ENCODE measurements at places on chromosomes 5 and 9. TPM values are rescaled to one million over a fixed set of nuclear protein-coding genes. Genes with fewer than 3 reads are reported as not detected.

Gene PCDHGB3
- total RNA-seq: 6.8 TPM

Gene COQ4
- 35.7 TPM for total RNA-seq

Gene BARHL1
- total RNA-seq: not detected

Gene GRM6
- under 0.01 TPM for total RNA-seq

Gene C6
- total RNA-seq: not detected

Gene EMB
- total RNA-seq: 6.8 TPM

Gene PCDHGC5
- total RNA-seq: 4.7 TPM

Gene ELAVL2
- under 0.01 TPM for total RNA-seq

Gene SV2C
- not detected for total RNA-seq

Gene KIF24
- total RNA-seq: 0.97 TPM

Gene GPRIN1
- 3.9 TPM for total RNA-seq

Gene FAM193B
- 32.9 TPM for total RNA-seq

Gene ADAMTSL1
- 123 TPM for total RNA-seq

Gene WDR38
- total RNA-seq: not detected

Gene TOMM5
- 40.2 TPM for total RNA-seq

Gene HTR4
- total RNA-seq: not detected

Gene RNF180
- total RNA-seq: 5.7 TPM

Gene THOC3
- total RNA-seq: 10.4 TPM

Gene GARNL3
- 2.9 TPM for total RNA-seq

Gene DMRT2
- total RNA-seq: 0.16 TPM

Gene ITGA2
- total RNA-seq: 6.3 TPM

Gene LIX1
- not detected for total RNA-seq

Gene BTNL3
- total RNA-seq: not detected

Gene MRPS27
- total RNA-seq: 91.0 TPM

Gene ZBED3
- 3.1 TPM for total RNA-seq

Gene SYK
- not detected for total RNA-seq

Gene AGTPBP1
- total RNA-seq: 28.2 TPM

Gene ACOT12
- total RNA-seq: not detected

Gene SARDH
- 1.9 TPM for total RNA-seq

Gene KIF20A
- total RNA-seq: 16.3 TPM

Gene TAF11L5
- not detected for total RNA-seq

Gene PCDHA4
- total RNA-seq: 1.1 TPM

Gene IFNK
- not detected for total RNA-seq

Gene ANKH
- 18.5 TPM for total RNA-seq

Gene FOXD4L6
- not detected for total RNA-seq

Gene AP3B1
- total RNA-seq: 61.1 TPM

Gene UBE2QL1
- under 0.01 TPM for total RNA-seq

Gene OR1J2
- 0.24 TPM for total RNA-seq

Gene F2RL2
- 15.9 TPM for total RNA-seq

Gene CAMSAP1
- total RNA-seq: 19.0 TPM

Gene GPX3
- total RNA-seq: 31.2 TPM

Gene NEUROG1
- total RNA-seq: not detected

Gene CNTNAP3
- under 0.01 TPM for total RNA-seq

Gene OLFM1
- total RNA-seq: 0.85 TPM

Gene PROB1
- 2.4 TPM for total RNA-seq

Gene SPINK5
- not detected for total RNA-seq

Gene TMC1
- total RNA-seq: 0.85 TPM

Gene ASPN
- 49.8 TPM for total RNA-seq
